ENCODE measurements at places on chromosomes 13 and 19.

- H3K4me1 ChIP-seq = no peaks in the 10 kb centered on the region
- DNase-seq = no peak
- no peaks in the 10 kb centered on the region for H3K27me3 ChIP-seq
- H3K27ac ChIP-seq = no peak overlapping the region
- H3K36me3 ChIP-seq = no peaks in the 10 kb centered on the region
Observed at GRCh38 chr13:70694996-70695715, 586.9 kb upstream of the KLHL1 start.

DNA sequence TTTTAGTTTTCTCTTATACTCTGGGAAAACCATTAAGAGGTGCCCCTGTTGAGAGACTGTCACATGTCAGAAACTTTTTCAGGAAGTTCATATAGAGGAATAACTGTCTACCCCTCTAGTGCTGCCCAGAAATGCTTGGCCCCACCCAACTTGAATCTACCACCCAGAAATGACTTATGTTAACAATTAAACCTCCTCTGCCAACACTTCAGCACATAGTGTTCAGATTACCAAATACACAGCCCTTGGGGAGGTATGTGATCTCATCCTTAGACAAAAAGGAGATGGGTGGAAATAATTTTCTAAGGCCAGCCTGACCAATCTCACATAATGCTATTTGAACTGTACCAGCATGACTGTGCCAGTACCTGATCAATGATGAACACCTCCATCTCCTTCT, 35.6 kb downstream of the CCDC169 start:
- H3K4me1 ChIP-seq = no peaks in the 10 kb centered on the region
- no peaks in the 10 kb centered on the region for H3K27me3 ChIP-seq
- H3K27ac ChIP-seq = no peak overlapping the region
- H3K4me3 ChIP-seq = no peak overlapping the region
- DNase-seq = no peak

DNA sequence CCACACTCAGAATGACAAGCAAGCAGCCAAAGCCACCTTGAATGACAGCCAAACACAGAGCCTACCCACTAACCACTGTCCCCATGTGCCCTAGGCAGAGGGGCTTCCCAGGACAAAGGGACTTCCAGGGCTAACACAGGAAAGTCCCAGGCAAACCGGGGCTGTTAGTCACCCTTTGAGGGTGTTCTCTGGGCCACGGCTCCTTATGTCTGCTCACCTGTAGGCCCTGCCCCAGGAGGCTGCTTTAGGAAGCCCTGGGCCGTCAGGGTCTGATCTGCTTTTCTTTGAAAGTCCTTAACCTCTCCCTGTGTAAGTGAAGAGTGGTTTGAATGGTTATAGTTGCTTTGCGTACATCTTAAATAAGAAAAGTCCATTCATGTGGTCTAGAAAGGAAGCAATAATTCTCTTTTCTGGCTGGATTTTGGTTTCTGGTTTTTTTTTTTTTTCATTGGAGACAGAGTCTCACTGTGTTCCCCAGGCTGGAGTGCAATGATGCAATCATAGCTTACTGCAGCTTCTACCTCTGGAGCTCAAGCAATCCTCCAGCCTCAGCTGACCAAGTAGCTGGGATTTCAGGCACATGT, 161.4 kb downstream of the EFNB2 start:
- no peak for DNase-seq
- peaks cover 12% of the 10 kb centered on the region for H3K4me1 ChIP-seq
- H3K36me3 ChIP-seq = no peaks in the 10 kb centered on the region
- no peaks in the 10 kb centered on the region for H3K27me3 ChIP-seq
- no peak overlapping the region for H3K27ac ChIP-seq

DNA sequence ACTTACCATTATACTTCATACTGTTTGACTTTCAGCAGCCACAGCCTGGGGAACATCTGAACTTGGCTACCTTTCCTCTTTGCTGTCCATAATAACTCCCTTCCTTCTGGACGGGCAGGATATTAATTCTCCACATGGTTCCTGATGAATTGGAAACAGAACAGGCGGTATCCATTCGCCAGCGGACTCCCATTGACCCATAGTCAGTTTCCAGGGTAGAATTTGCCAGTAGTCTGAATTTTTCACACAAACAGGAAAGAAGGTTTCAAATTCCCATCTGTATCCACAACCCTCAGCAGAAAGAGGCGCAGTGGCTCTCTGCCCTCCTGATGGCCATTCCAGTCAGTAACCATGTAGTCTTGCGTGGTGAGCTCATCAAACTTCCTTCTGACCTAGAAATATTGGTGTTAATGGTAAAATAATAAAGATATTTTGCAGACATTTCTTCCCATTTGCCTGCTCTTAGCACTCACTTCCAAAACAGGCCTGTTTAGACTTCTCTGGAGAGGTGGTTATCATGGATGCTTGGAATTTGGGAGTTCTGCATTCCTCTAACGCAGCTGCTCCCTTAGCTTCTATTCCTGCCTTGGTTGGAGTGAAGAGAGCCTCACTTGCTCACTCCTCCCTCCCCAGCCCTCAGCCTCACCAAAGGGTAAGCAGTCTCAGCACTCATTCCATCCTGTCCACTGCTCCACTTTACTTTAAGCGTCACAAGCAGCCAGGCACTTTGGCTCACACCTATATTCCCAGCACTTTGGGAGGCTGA, 75.0 kb upstream of the OXGR1 start:
- H3K36me3 ChIP-seq = no peaks in the 10 kb centered on the region
- no peak overlapping the region for H3K27ac ChIP-seq
- H3K4me1 ChIP-seq = no peaks in the 10 kb centered on the region

- DNase-seq = no peak
- peaks cover 8% of the 10 kb centered on the region for H3K4me1 ChIP-seq
- H3K27me3 ChIP-seq = no peaks in the 10 kb centered on the region
- H3K4me3 ChIP-seq = no peak overlapping the region
Observed at GRCh38 chr13:41548910-41549309, 91.6 kb downstream of the RGCC start.

Measured in HCT116 (cell line).